ENCODE measurements at places on chromosomes 7 and 10.

- no peak for DNase-seq
Measured at GRCh38 chr10:59876695-59877094, 29.7 kb downstream of the CCDC6 start.

DNA sequence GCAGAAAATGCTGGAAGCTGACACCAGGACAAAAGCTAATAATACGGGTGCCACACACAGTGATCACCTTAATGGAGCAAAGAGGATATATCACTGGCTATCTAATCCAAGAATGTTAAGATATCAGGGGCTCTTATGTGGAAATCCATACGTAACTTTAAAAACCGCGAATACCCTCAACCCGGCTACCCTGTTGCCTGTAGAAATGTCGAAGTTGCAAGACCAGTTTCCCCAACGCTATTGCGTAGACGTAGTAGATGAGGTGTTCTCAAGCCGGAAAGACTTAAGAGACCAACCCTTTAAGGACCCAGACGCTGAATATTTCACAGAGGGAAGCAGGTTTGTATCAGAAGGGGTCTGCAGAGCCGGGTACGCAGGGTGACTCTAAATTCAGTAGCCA is 7.9 kb upstream of the CYREN start:
- DNase-seq, result no peak

DNA sequence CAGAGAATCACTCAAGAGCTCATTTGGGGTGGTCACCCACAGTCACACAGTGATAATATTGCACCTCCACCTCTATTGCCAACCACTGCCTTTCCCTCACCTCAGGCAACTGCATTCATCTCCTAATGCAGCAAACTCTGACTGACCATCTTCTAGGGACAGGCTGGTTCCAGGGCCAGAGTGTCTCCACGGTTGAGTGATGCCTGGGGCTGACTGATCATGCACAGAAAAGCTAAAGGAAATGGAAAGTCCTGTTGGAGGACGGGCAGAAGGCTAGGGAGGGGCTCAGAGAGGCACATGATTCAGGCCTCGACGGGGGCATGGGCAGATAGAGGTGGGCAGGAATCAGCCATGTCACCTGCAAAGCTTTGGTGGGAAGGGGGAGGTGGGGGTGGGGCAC is 127.1 kb upstream of the TNS3 start:
- DNase-seq, result no peak

DNA sequence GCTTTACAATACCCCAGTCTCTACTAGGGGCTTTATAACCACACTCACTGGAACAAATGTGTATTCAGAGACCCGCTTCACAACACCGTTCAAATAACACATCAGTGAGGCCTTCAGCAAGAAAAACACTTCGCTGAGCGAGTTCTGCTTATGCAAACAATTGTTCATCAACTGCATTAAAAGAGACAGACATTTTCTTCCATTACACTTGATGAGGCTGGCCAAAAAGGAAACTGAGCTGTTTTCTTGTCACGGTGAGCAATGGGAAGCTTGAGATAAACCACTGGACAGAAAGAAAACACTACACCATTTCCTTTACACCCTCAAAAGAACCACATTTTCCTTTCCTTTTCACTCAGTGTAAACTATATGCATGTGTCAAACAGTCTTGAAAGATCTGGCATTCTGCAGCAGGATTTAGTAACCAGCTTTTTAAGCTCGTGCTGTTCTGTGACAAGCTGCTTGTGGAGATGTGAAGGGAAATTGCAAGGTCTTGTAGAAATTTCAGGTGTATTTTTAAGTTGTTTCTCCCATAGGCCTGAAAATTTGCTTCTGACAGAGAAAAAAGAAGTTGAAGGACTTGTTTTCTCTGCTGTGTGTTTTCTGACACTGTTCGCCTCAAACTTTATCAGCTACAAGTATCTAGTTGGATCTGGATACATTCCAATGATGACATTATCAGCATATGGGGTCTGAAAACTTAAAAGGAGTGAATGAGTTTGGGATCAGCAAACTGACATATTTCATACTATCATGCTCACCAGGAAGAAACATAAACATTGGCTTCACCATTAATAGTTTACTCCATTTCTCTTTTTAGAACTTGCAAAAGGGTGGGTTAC is 693.1 kb downstream of the PARD3 start:
- peak; percentile 76 for DNase-seq

DNA sequence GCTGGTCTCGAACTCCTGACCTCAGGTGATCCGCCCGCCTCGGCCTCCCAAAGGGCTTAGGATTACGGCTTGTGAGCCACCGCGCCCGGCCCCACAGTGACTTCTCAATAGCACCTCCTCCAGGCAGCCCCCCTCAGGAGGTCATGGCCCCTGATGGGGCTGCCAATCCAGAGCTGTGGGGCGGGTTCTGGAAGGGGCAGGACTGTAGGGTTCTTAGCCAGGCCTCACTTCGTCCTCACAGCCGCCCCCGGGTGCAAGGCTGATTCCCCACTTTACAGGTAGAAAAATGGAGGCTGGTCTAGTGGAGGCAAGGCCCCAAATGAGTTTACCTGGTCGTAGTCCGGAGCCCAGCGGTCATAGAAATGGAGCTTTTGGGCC is 638 bp downstream of the METTL27 start:
- DNase-seq, result no peak

Data from T-helper 1 cell (primary cell).